ENCODE measurements at places on chromosomes 3 and 15. TPM values are rescaled to one million over a fixed set of nuclear protein-coding genes. Genes with fewer than 3 reads are reported as not detected.

DNA sequence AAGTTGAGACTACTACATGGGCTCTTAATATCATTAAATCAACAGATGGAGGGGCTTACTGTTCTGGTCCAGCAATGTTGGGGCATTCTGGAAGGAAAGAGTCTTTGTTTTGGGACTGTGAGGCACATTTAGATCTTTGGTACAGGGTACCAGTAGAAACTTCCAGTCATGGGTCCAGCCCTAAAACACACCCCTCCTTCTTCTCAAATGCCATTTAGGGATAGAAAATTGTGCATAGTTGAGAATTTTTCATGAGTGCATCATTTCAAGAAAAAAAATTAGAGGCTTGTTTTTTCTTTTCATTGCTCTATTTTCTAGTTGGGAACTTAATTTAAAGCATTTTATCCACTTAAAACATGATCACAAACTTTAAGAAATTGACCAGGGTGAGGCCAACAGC is 4.1 kb upstream of the RTP1 start:
- no peak for DNase-seq

DNA sequence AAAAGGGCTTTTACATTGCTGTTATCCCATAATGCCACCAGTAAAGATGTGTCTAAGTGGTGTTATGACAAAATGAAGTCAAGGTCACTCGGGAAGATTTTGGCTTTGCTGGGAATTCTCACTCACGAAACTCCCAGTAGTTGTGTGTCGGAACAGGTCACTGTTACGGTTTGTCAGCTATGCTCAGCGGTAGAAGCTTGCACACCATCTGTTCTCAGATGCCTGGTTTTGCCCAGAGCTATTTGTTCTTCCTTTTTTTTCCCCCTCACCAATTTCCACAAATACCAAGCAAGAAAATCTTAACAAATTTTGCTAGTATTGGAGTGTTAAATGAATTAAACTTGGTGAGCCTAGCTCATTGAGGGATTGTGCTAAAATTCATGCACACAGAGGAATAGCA is 915.1 kb downstream of the MCTP2 start:
- DNase-seq, result no peak

DNA sequence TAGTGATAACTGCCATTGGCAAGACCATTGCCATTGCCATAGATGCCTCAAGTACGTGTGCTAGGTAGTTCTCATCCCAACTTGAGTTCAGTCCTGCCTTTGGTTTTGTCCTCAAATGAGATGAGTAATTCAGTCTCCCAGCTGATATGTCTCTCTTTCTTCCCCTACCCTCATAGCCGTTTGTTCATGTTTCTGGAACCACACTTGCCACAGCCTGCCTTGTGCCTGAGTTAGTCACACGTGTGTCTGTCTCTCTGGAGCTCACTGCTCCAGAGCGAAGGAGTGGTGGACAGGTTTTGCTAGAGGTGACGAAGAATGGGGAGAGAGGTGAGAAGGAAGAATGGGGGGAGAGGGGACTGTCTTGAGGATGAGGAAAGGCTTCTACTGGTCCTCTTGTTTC is 88.0 kb upstream of the IGF1R start:
- DNase-seq, result no peak

DNA sequence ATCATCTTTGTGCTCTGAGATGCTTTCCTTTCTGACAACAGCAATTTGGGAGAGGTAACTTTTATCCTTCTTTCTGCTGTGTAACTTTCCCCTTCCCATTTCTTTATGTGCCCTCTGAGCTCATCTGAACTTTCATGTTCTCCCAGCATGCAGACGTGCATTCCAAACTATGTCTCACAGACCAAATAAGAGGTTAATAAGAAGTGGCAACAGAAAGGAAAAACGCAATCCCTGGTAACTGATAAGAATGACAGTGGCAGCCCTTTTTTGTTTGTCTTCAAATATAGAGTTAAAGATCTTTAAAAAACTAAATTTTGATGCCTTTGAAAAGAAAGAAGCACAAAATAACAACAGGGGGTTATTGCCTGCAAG is 533.4 kb downstream of the FOXP1 start:
- no peak for DNase-seq

DNA sequence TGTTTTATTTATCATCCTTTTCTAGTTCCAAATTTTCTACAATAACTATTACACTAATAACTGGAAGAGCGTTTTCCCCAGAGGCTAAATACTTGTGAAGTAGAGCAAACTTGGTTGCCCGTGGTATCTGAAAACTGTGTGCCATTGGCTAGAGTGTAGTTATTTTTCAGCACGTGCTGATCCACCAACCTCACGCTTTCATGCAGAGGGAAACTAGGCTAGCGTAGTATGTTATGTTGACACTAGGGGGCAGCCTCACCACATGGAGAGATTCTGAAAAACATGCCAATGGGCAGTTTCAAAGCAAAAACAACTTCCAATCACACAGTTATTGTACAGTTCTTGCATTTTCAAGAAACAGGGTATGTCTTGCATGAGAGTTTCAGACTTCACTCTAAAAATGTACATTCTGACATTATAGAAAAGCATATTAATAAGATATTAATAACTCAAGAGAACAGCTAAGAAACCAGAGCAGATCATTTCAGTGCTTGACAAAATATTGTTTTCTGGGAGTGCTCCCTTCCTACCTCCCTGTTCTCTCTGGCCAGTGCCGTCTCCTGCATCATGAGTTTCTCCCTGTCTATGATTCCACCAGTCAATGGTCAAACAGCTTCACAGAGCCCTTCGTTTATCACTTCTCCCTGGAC is 39.7 kb downstream of the SPATA12 start:
- peak; percentile 69 for DNase-seq

DNA sequence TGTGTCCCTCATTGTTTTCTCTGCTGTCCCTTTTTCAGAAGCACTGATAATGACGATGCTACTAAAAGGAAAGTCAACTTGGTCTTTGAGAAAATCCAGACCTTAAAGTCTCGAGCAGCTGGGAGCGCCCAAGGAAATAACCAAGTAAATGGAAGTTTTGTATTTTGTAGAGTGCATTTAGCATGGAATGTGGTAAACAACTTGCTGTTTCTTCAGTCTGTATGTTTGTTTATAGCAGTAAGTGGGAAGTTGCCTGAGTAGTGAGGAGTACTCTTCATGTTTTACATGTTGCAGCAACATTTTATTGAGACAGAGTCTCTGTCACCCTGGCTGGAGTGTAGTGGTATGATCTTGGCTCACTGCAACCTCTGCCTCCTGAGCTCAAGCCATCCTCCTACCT is 66.0 kb downstream of the CGNL1 start:
- no peak for DNase-seq

GRCh38 chr15:69836048-69836447 is 261.7 kb downstream of the TLE3 start:
- no peak for DNase-seq

GRCh38 chr3:81778678-81779182 is 17.3 kb upstream of the GBE1 start:
- no peak for DNase-seq

GRCh38 chr15:57403017-57403416 is 26.7 kb downstream of the CGNL1 start:
- no peak for DNase-seq

DNA sequence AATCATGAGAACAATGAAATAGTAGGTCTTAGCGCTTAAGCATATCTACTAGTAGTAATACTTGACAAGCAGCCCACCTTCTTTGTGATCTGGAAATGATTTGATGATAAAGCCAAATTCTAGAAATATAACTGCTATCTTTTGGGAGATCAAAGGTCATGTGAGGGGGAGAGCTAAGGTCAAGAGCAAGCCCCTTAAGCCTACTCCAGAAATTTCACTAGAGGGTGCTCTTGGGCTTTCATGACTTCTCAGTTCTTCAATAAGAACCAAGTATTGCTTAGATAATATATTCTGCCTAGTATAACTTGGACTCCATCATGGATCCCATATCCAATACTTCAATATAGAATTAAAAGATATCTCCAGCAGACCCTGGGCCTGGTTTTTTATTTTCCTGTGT is 319.6 kb downstream of the ZBTB20 start:
- DNase-seq, result no peak

- no peak for DNase-seq
Measured at GRCh38 chr15:41936649-41937567, 35.4 kb downstream of the EHD4 start.

DNA sequence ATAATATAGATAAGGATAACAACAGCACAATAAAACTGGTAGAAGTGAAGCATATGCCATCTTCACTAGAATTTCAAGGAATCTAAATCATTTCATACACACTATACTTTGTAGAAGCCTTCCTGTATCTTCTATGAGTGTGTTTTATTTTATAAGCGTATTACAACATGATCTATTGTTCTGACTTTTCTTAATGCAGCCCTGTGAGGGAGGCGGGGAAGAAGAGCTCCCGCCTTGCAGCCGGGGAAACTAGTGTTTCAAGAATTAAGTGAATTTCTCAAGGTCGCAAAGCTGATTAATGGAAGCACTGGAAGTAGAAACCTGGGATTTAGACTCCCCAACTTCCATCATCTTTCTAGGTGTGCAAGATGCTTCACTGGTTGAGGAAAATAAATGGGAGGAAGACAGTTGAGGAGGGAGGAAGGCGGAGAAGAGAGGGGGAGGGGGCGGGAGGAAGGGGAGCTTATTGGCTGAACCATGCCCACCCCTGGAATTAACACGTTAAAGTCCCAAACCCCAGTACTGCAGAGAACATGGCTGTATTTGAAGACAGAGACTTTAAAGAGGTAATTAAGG is 32.9 kb downstream of the VGLL4 start:
- no peak for DNase-seq

DNA sequence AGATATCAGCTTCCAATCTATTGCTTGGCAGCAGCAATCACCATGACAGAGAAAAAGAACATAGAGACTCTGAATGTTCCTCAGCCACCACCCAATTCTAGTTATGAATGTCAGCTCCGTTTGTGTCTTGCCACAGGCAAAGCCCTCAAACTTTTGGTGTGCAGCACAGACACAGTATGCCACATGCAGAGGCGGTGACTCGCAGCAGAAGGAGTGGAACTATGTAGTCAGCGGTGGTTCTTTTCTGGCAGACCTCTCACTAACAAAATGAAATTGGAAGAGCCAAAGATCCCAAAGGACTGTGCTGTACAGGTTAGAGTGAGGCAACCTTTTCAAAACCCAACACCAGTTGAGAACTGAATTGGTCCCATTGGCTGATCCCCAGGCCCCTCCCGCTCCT is 220.9 kb downstream of the SLC9A9 start:
- DNase-seq, result no peak

- DNase-seq, result peak; percentile 22
Measured at GRCh38 chr15:31472636-31473384, 146.2 kb downstream of the KLF13 start.

- no peak for DNase-seq
Measured at GRCh38 chr3:122146466-122146865, 37.0 kb upstream of the CASR start.

DNA sequence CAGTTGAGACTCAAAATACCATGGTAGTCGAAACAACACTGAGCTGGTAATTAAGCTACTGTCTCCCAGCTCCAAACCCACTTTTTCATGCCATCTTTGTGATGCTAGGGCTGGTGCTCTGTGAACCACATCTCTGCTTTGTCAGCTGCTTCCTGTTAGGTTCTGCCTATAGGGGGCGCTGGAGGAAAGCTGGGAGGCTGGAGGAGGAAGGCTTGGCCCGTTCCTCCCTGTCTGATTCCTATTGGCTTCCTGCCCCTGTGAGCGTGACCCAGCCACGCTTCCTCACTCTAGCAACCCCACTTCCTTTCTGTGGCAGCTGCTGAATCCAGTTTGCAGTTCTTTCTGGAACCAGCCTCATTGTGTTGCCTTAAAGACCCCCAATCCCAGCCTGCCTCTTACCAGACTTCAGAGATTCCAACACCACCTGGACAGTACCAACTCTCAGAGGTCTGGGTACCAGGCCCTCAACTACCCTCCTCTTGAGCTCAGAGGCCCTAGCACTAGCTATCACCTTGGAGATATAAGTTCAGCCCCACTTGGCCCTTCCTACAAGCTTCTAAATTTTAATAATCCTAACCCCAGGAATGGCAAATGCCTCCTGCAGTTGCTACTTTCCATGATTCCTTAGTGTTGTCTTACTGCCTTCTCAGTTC is 120.9 kb downstream of the ERC2 start:
- no peak for DNase-seq

DNA sequence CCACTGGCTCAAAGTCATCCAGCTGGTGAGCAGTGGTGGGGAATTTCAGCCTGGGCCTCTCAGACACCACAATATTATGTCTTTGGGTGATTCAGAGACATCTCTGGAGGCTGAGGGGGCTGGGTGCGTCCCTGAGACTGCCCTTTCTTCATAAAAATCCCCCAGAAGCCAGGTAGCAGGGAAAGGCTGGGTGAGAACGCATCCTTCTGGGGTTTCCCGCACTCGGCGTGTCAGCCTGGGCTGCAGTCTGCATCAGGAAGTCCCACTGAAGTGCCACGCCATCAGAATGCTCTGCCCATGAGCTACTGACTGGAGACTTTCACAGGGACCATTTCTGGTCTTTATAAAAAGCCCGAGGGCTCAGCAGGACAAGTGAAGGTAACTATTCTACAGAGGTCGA is 148.8 kb upstream of the SLC6A11 start:
- no peak for DNase-seq

DNA sequence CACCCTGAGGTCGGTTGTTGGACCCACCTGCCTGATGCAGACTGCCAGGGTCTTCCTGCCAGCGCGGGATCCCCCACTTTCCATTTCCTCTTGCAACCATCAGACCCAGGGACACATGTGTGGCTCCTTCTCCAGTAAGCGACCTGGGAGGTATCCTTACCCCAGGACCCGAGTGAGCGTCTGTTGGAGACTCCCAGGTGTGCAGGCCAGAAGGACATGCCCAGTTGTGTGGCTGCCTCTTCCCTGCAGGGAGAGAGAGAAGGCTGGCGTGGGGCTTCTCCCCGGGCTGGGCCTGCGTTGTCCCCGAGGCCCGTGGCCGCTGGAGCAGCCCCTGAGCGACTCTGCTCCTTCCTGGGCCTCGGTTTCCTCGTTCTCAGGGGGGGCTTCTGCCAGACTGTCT is 56.8 kb downstream of the APBA2 start:
- no peak for DNase-seq

GRCh38 chr15:38612159-38612863 is 47.7 kb upstream of the RASGRP1 start:
- DNase-seq, result no peak

GRCh38 chr3:40229386-40229785 is 80.1 kb upstream of the EIF1B start:
- DNase-seq, result no peak

GRCh38 chr3:72144773-72145505 is 360.0 kb upstream of the PROK2 start:
- DNase-seq, result no peak

PEX5L gene
- 0.59 TPM for polyA plus RNA-seq

FOXB1 gene
- not detected for polyA plus RNA-seq

INKA1 gene
- 5.5 TPM for polyA plus RNA-seq

SPSB4 gene
- 0.57 TPM for polyA plus RNA-seq

LRRC28 gene
- 11.3 TPM for polyA plus RNA-seq

THPO gene
- 1.5 TPM for polyA plus RNA-seq

CXCR6 gene
- 3.5 TPM for polyA plus RNA-seq

ANXA2 gene
- polyA plus RNA-seq, result 910 TPM

A4GNT gene
- not detected for polyA plus RNA-seq

MYL3 gene
- 2.9 TPM for polyA plus RNA-seq

GP5 gene
- polyA plus RNA-seq, result 0.46 TPM

GPR171 gene
- 2.6 TPM for polyA plus RNA-seq

LACTB gene
- polyA plus RNA-seq, result 8.3 TPM

LMCD1 gene
- polyA plus RNA-seq, result 127 TPM

CP gene
- polyA plus RNA-seq, result 0.40 TPM

PLIN1 gene
- 5.4 TPM for polyA plus RNA-seq
